ENCODE measurements at places on chromosomes 3 and 15. TPM values are rescaled to one million over a fixed set of nuclear protein-coding genes. Genes with fewer than 3 reads are reported as not detected.

GRCh38 chr3:17852217-17852616 is 109.8 kb upstream of the TBC1D5 start:
- no peak for DNase-seq

The PRR20G gene
- not detected for polyA plus RNA-seq

- DNase-seq: peak; percentile 17
These were observed 42.1 kb downstream of the TLE3 start for GRCh38 chr15:70055601-70056051.

DNA sequence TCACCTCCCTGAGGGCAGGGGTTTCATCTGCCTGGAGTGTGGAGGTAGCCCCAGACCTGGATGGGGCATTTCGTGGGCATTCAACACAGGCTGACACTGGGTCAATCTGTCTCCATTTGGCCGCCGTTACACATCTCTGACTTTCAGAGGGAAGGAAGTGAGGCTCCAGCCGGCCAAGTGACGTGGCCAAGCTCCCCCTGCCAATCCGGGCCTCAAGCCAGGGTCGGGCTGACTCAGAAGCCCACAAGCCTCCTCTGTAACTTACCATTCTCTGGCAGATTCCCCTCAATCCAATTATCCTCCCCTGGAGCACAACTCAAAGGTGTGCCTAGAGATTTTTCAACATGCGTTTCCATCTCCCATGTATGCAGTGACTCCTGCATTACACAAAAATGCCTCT is 227.6 kb downstream of the KLF13 start:
- DNase-seq: peak; percentile 85

The ADAMTS9 gene
- polyA plus RNA-seq: 7.0 TPM

GRCh38 chr3:52063026-52063723 is 6.8 kb upstream of the DUSP7 start:
- DNase-seq: no peak

The REC114 gene
- polyA plus RNA-seq: not detected

GRCh38 chr3:170178651-170179050 is 2.9 kb downstream of the PHC3 start:
- no peak for DNase-seq

DNA sequence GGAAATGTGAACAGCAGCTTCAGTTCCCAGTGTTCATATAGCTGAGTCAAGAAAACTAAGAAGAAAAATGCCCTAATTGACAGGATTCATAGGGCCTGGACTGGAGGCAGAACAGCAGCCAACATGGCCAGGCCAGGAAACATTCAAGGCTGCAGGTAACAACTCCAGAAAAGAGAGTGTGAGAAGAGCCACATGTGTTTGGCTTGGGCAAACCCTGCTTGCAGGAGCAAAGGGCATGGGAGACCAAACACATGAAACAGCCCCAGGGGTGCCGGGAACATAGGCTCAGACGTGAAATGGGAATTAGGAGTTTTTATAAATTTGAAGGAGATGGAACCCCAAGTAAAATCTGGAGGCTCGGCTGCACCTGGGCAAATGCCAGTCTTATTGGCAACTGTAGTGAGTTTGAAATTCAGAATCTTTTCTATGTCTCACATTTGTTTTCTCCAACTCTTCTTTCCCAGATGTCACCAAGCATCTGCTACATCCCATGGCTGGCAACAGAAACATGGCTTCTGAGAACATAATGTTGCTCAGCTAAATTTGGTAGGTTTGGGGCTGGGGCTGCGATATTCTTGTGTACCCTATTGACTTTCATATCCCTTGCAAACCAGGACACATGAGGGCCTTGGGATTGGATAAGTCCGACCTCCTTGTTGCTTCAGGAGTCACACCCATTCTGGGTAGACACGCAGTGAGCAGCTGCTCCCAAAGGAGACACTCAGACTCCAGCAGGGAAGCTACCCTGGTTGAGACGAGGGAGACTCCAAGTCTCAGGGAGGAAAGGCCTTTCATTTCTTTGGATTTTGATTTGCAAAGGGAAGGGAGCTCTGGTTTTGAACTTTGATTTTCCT is 98.9 kb upstream of the CLSTN2 start:
- DNase-seq: no peak

DNA sequence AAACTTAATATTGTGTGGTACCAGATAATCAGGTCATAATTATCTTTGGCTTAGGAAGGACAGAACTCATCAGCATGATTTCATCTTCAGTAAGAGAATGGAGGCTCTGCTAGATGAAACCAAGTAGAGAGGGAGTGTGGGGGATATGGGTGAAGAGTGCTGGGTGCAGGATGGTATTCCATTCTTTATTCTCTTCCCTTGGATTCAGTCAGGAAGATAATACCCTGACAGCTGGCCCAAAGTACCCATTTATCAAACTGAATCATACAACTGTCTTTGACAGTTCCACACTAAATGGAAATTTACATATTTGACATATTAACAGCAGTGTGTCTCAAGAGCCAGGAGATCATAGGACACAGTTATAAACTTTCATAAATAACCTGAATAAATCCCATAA is 44.7 kb downstream of the GOLIM4 start:
- no peak for DNase-seq

- peak; percentile 59 for DNase-seq
These were observed 11.4 kb upstream of the SPTBN5 start for GRCh38 chr15:41905036-41905793.

- no peak for DNase-seq
These were observed 368.7 kb upstream of the UMPS start for GRCh38 chr3:124361566-124361965.

GRCh38 chr15:49441816-49442215 is 18.8 kb downstream of the FGF7 start:
- no peak for DNase-seq

GRCh38 chr3:21729888-21730459 is 21.0 kb downstream of the ZNF385D start:
- DNase-seq: no peak

DNA sequence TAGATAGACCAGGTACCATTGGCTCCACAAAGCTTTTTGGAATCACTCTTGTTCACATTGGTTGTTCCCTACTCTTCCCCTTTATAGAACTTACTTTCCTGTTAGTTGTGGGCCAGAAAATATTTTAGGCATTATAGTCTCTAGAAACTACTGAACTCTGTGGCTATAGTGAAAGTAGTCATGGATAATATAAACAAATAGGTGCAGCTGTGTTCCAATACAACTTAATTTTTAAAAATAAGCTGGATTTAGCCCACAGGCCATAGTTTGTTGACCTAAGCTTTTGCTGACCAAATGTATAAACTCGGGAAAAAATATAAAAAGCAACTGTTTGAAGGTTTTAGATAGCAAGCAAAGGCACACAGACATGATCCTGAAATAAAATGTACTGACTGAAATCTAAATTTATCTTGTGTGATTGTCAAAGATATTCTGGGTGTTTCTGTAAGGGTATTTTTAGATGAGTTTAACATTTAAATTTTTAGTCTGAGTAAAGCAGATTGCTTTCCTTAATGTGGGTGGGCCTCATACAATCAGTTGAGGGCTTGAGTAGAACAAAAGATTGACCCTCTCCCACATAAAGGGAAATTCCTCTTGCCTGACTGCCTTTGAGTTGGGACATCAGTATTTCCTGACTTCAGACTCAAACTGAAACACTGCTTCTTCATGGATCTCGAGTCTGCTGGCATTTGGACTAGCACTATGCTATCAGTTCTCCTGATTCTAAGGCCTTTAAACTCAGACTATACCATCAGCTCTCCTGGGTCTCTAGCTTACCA is 13.2 kb downstream of the IQCB1 start:
- DNase-seq: no peak

The CLDN11 gene
- polyA plus RNA-seq: 0.36 TPM

The RAB5A gene
- 43.8 TPM for polyA plus RNA-seq

- DNase-seq: no peak
These were observed 35.8 kb downstream of the PLD1 start for GRCh38 chr3:171774521-171774920.

DNA sequence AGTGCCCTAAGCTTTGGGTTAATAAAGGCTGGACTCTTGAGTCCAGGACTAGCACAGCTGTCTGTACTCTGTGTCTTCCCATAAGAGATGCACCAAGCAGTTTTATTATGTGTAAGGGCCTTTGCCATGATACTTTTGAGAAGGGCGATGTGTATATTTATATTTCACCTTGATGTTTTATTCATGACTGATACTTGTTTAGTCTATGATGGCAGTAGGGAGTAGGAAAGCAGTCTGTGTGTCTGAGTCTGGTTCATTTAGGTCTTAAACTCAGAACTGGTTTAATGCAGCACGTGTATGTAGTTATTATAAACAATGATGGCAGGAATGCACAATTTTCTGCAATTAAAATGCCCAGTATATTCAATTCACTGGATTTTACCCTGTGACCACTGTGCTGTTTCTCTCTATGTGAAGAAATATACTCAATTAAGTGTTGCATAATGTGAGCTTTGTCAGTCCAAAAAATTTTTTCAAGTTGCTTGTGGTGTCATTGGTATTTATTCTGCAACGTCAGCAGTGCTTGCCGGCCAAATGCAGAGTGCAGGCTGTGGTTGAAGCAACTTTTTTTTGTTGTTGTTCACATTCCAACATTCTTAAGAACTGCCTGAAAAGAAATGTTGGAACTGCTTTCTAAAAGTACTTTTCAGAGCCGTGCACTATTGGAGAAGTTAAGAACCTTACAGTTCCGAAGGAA is 423.7 kb upstream of the SEMA6D start:
- no peak for DNase-seq

DNA sequence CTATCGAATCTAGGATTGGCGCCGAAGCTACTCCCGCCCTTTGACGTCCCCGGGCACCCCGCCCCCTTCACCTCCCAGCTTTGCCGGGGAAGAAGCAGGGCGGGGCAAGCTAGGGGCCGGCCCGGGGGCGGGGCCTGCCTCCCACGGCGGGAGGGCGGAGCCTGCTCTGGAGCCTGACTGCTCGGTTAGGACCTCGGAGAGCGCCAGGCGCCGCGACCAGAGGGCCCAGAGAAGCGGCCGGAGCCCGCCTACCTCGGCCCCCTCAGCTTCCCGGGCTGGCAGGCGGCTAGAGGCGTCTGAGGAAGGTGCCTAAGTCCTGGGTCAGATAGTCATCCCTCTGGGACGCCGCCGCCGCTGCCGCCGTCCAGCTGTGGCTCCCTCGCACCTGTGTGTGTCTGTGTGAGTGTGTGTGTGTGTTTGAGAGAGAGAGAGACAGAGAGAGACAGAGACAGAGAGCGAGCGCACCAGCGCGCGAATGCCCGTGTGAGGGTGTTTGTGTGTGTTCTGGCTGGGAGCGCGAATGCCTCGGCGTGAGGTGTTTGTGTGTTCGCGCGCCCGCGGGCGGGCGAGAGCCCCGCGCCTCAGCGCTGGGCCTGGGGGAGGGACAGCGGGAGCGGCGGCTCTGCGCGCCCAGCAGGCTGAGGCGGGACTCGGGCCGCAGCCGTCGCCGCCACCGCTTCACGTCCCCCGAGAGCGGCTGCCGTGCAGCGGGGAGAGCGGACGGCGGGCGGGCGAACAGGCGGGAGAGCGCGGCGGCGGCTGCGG is at the start of gene STXBP5L:
Gene STXBP5L, plus strand, starts transcription at position 176 of the 765 bp plus-strand sequence. CDS start 1,374 bp downstream, outside the sequence.
- DNase-seq: peak; percentile 83

GRCh38 chr3:101861212-101861788 is 12.0 kb downstream of the NFKBIZ start:
- no peak for DNase-seq

GRCh38 chr3:120705884-120706582 is 24.0 kb upstream of the HGD start:
- DNase-seq: no peak

GRCh38 chr3:126151562-126152302 is 28.7 kb downstream of the ALDH1L1 start:
- no peak for DNase-seq

DNA sequence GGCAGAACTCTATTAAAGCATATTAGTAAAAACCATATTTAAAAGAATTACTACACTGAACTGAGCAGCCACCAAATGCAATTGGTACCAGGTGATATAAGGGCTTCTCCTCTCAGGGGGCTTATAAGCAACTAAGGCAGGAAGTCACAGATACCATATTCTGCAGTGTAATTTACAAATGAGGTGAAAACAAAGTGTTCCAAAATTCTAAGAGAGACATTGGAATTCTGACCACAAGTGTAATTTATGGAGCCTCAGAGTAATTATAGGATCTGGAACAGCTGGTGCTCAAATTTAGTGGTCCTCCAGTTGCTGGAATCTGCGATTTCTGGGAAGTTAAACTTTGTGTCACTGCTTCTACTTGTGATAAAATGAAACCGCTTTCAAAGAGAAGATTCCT is 3.1 kb upstream of the NR1I2 start:
- DNase-seq: no peak

GRCh38 chr3:24523988-24524727 is 29.5 kb upstream of the THRB start:
- DNase-seq: no peak

The LRRIQ4 gene
- polyA plus RNA-seq: not detected

- DNase-seq: no peak
These were observed 71.6 kb downstream of the KY start for GRCh38 chr3:134579141-134579665.

DNA sequence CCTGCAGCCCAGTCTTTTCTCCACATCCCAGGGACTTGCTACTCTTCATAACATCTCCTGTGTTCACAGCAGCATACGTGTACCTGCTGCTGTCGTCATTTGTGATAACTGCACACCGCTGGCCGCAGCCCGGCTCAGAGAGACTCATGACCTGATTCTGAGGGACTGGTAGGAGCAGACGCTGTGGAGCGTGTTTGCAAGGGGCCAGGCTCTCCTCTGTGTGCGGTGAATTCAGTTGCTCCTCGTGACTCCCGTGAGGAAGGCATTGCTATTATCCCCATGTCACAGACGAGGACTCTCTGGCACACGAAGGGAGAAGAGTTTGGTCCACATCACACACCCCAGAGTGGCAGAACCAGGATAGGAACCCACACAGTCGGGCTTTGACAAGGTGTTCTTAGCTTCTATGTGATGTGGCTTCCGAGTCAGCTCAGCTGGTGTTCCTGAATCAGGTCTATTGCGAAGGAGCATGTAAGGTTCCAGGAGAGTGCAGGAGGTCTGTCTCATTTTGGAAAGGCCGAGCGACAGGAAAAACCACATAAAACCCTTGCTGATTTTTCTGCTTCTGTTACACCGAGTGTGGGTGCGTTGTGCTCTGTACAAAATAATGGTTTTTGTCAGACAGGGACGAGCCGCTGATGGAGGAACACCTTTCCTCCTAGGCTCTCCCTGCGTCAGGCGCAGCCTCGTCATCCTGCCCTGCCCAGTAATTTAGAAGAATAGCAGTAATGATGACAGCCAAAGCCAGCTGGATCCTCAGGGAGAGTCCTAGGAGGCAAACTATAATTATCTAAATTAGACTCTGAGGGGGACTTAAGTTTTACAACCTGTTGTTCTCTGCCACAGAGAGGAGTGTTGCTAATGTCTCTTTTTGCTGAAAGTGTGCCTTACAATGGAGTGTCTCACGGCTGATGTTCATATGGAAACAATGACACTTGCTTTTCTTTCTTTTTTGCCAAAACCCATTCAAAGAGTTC is 157.5 kb upstream of the RGMA start:
- DNase-seq: no peak
